Activated CD4-positive, alpha-beta T cell treated with anti-CD3 and anti-CD28 coated beads, Interleukin-10, Interleukin-2, amounts not matched to agents 100 ng/mL and 50 ng/mL, durations not matched to agents 16 hours and 8 hours (primary cell): ENCODE measurements at places on chromosomes 12 and 14.
A peak's percentile ranks its signal among the peaks of the same experiment; 100 is the strongest.

- DNase-seq: no peak
Observed at GRCh38 chr14:54739514-54739913, 163.1 kb downstream of the GCH1 start.

DNA sequence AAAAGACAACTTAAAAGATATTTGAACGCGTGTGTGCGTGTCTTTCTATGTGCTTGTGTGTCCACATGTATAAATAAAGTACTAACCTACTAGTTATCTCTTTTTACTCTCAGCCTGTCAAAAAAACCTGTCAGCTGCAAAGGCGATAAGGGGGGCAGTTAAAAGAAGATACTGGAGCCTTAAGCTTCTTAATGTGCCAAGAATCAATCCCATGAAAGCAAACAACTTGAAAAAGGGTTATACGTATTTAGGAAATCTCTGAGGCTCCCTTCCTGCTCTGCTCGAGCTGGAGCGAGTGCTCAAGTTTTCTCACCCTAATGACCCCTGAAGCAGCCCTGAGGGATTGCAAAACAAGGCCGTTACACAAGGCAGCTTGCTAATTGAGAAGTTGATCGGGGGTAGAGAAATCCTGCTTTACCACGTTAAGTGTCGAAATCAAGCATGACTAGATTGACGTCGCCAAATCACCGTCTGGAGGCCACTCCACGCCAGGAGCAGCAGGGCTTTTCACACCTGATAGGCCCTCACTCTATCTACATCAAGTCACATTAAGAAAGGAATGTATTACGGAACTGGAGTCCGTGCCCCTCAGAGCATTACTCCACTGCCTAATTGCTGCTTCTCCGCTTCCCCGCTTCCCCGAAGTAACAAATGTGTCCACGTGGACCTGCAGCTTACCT, 32.4 kb downstream of the LMO3 start:
- no peak for DNase-seq

DNA sequence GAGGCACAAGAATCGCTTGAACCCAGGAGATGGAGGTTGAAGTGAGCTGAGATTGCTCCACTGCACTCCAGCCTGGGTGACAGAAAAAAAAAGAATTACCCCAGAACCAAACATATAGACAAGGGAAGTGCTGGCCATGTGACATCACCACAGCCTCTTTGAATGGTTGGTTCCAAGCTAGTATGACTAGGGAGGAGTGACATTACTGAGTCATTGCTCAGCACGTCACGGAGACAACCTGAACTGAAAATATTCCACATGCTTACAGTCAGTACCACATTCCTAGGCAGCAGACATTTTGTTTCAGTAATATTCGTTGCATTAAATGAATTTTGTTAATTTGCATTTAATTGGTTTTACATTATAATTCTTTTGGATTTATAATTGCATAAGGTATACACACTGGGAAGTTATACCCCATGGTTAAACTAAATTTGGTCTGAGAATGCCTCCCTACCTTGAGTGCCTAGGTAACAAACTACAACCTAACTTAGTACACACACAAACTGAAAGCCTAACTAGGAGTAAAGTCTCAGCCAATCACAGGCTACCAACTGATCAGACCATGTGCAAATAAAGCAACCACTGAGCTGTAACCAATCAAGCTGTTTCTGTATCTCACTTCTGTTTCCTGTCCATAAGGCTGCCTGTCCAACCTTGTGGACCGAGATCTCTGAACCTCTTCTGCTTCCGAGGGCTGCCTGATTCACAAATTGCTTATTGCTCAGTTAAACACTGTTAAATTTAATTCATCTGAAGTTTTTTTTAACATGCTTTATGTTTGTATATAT, 164.4 kb downstream of the CAND1 start:
- DNase-seq: no peak

GRCh38 chr12:126747530-126748149, 1519.3 kb upstream of the TMEM132C start:
- peak; percentile 63 for DNase-seq

- no peak for DNase-seq
Observed at GRCh38 chr14:82719617-82720016, 1186.0 kb upstream of the SEL1L start.

DNA sequence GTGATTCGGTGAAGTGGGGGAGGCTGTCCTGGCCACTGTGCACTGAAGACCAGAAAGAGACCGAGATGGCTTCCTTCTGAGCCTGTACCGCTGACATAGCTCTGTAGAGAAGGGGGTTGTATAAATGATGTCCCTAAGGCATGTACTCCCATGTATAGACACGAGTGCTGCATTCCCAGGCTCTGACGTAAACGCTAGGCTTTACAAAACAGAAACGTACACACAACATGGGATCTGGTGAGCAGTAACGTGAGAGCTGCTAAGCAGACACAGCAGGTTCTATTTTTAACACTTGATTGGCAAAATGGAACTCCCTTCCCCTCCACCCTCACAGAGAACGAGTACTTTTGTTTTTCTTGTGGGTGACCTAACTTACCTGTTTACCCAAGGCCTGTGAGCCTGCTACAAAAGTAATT, 35.9 kb downstream of the ACADS start:
- no peak for DNase-seq

DNA sequence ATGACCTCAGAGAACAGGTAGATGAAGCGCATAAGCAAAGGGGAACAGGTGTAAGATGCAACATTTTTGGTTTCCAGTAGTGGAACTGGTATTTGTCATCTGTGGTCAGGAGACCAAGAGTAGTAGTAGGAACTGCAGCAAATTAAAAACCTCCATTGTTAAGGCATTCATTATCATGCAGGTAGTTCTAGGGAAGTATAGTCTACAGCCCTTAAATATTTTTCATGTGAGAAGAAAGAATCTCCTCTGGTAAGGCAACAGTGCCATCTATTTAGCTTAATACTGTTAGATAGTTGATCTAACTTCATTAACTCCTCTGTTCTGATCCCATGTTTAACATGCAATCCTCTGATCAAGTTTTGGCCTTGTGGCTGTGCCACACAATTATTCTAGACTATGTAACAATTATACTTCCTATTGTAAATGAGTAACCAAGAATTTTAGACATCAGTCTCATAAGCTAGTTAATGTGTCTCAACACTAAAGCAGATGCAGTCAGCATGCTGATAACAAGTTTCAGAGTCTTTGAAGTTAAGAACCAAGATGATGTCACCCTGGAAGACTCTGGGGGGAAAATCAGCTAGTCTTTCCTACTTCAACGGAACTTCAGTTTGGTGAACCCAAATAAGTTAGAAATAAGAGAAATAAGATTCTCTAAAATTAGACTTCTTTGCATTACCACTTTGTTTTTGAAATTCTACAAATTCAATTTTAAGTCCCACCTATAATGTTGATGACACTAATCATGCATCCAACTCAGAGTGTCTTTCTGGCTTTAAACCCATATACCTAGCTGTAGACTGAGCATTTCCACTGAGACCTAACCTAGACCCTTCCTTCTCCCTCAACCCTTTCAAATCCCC, 70.9 kb downstream of the STXBP6 start:
- no peak for DNase-seq

DNA sequence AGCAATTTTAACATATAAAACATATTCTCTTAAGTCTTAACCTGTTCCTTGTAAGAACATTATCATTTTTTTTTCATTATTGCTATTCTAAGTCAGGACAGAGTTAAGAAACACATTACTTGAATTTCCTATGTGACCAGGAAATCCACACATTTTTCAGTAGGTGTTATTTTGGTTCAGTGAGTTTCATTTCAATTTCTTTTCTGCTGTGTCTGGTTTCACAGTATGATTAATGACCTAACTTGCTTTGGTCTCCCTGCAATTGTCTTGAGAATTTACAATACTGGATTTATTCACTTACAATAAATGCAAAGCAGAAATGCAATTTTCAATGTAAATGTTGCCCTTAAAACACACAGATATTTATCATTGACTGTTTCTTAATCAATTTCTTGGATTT, 396.9 kb upstream of the TMTC1 start:
- no peak for DNase-seq

GRCh38 chr14:22780941-22781300, 14.4 kb downstream of the OXA1L start:
- DNase-seq: no peak

GRCh38 chr14:82667006-82667405, 1133.4 kb upstream of the SEL1L start:
- no peak for DNase-seq

GRCh38 chr12:131511391-131511802, 199.5 kb upstream of the SFSWAP start:
- DNase-seq: peak; percentile 84

GRCh38 chr12:39239490-39240486, 203.1 kb downstream of the KIF21A start:
- no peak for DNase-seq

DNA sequence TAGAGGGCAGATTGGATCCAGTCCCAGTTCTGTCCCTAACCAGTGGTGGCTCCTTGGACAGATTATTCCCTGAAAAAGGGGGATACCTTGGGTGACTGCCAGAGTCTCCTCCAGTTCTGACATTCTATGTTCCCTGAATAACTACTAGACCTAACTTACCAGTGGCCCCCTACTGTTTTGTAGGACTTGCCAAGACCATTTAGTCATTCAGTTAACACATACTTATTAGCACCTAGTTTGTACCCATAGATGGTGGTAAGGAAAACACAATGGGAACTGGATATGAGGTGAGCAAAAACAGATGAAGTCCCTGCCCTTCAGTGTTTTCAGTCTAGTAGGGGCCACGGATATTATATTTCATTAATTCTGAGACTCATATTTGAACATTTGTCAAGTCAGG, 3.5 kb downstream of the PRPF40B start:
- DNase-seq: no peak

DNA sequence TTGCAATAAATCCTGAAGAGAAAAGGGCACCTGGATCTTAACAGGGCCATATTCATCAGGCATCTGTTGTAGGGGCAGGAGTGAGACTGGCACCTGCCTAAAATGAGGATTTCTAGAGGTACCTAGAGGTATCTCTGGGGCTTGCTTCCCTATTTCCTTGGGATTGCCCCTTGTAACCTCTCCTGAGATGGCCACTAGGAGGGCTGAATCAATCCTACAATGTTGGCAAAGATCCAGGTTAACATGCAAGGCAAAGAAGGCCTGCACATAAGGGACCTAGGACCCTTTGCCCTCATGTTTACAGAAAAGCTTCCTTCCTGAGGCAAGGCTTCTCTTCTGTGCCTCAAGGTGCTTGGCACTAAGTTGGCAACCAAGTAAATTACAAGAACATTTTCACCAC, 25.8 kb upstream of the CLEC4E start:
- no peak for DNase-seq

DNA sequence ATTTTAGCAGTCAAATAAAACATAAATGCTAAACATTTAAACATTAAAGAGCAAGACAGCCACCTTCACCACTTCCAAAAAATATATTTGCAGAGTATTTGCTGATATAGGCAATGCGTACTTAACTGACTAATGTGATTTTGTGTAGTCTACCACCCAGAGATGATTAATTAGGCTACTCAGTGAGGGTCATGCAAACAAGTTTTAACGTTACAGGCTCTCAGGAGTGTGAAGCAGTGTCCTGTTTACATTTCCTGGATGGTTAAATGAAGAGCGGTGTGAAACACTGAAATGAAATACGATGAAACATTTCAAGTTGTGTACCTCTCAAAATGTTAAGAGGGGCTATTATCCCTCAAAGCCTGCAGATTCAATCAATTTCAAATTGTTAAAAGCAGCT, 165.8 kb upstream of the LRIG3 start:
- DNase-seq: no peak

DNA sequence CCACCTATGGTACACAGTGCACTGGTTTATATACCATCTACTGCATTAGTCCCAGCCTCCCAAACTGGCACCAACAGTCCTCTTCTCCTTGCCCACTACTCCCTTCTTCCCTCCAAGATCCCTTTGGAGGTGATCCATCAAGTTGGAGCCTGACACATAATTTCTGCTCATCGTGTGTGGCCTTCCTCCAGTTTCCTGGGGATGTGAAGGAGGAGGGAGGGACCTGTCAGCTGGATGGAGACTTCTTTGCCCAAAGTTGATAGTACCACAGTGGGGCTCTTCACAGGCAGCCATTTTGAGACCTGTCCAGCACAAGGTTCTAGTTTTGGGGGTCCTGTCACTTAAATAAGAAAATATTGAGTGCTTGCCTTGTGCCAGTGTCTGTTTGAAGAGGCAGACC, 17.1 kb upstream of the CTDSP2 start:
- no peak for DNase-seq

GRCh38 chr14:93960774-93961438, 15.5 kb downstream of the ASB2 start:
- no peak for DNase-seq

DNA sequence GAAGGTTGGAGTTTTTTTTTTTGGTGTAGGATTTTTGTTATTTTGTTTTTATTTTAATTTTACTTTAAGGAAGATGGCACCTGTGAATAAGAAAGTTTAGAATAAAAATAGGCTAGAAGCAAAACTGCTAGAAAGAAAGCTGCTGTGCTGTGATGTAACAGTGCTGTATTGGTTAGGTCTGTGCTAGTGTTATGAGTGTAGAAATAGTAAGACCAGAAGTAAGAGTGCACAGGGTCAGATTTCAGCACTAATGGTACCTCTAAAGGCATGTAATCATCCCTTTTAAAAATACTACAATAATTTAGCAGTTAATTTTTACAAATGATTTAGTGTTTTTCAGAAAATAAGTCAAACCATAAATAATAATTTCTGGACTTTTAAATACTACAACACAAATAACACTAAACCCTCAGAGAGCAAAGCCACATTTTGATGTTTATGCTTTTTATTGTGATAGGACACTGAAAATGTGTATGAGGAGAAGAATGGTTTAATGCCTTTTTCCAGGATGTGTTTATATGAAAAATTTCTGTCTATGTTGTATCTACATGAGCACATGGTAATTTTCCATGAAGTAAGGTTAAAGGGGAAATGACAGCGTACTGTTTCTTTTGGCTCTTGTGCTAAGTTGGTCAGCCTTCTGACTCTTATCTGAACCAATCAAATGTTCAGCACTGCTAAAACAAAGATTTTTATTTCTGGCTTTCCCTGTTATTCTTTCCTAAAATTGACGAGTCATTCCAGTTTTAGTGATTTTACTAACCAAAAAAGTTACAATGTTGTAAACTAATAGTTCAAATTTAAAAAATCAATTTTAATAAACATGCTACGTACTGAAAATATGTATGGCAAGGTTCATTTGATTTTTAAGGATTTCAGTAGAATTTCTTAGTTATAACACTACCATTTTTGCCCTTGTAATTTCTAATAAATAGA, 96.1 kb downstream of the PPHLN1 start:
- DNase-seq: peak; percentile 48

- DNase-seq: no peak
Observed at GRCh38 chr12:11067514-11067913, 5.4 kb upstream of the TAS2R46 start.

DNA sequence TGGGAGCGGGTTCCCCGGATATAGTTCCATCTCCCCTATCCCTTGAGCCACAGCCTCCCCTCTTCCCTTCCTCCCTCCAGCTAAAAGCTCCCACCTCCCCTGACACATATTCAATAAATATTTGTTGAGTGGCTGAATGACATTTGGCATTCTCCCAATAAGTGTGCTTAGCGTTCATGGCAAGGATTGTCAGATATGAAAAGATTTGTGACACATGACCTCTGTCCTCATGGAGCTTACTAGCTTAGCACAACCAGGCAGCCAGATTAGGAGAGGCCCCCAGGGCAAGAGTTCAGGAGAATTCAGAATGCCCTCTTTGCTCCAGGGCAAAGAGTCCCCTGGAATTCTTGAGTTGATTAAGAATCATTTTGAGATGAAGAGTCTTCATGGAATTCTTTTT, 22.5 kb upstream of the SLC6A12 start:
- no peak for DNase-seq
